T1000 (cell line): ENCODE measurements at places on chromosomes 7 and 10.

- no peak for DNase-seq
These were observed 207.3 kb upstream of the SORCS1 start for GRCh38 chr10:107371801-107372200.

DNA sequence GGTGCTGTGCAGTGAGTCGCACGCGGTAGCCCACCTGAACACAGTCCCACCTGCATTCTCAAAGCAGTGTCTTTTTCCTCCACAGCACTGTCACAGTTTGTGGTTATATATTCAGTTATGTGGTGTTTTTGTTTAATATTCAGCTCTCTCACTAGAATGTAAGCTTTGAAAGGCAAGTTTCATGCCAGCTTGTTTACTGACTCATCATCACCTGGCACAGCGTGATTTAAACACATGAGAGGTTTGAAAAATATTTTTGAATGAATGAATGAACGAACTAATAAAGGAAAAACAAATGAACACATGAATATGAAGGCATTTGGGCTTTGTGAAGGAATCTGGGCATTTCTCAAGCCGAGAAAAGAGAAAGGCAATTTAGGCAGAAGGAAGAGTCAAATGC lies 51.9 kb upstream of the TM9SF3 start:
- no peak for DNase-seq

DNA sequence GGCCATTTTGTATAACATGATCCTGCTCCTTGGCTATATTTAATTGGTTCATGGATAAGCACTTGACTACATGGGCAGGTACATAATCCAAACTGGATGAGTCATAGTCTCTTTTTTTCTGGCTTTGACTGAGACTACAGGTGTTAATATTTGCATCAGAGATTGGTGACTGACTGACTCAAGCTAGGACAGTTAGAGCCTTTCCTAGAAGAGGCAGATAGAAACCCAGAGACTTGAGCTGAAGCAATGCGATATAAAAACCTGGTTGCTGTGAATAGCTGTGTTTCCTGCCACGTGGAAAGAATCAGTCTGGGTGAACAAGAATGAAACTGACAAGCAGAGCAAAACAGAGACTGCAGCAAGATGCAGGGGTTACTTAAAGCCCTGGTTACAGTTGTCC lies 81.0 kb downstream of the SAMD9 start:
- DNase-seq = no peak

DNA sequence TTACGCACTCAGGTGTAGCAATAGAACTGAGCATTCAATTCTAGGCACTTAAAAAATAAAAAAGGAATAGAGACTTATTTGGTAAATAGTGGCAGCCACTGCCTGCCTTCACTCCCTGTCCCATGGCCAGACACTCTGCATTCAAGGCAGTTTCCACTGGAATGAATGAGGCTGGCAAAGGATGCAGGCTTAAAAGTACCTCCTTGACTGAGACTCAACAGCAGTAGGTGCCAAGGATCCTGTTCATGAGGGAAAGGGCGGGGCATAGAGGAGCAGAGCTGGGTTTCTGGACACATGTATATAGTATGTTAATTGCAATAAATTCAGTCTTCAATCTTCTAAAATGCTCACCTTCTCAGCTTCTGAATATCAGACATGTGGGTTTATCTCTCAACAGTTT lies 242.6 kb downstream of the PHF14 start:
- no peak for DNase-seq

DNA sequence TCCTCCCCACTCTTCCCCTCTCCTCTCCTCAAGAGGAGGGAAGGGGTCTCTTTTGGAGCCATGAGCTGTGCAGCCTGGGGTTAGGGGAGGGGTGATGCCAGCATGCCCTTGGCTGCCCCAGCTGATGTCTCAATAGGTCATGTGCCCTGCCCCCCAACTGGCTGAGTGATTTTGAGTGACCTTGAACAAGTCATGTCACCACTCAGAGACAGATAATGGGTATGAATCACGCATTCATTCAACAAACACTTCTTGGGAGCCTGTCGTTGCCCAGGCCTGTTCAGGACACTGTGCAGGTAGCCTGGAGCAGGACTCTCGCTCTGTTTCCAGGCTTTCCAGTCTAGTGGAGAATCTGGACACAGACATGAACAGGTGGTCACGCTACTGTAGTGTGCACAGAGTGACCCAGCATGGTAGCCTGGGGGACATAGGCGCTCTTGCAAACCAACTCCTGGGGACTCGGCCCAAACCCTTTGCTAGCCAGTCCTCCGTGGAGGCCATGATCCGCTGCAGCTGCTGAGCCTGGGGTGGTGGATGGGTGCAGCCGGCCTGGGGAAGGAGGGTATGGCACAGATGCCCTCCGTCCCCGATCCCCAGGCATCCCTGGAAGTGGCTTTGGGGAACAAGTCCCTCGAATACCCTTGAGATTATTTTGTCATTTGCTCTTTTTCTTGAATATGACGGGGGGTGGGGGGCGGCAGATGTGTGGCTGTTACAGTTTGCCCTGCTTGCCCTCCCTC lies 49.6 kb upstream of the PSAP start:
- DNase-seq = no peak

- no peak for DNase-seq
These were observed 52.2 kb downstream of the C10orf105 start for GRCh38 chr10:71667387-71667752.

GRCh38 chr10:73774637-73775036 lies 7.2 kb upstream of the CHCHD1 start:
- DNase-seq = no peak

- DNase-seq = no peak
These were observed 173.9 kb upstream of the ZMIZ1 start for GRCh38 chr10:78894841-78895195.

- DNase-seq = no peak
These were observed 147.1 kb upstream of the GHITM start for GRCh38 chr10:83991986-83992753.

- DNase-seq = no peak
These were observed 7.3 kb downstream of the LRRN3 start for GRCh38 chr7:111098011-111098925.

DNA sequence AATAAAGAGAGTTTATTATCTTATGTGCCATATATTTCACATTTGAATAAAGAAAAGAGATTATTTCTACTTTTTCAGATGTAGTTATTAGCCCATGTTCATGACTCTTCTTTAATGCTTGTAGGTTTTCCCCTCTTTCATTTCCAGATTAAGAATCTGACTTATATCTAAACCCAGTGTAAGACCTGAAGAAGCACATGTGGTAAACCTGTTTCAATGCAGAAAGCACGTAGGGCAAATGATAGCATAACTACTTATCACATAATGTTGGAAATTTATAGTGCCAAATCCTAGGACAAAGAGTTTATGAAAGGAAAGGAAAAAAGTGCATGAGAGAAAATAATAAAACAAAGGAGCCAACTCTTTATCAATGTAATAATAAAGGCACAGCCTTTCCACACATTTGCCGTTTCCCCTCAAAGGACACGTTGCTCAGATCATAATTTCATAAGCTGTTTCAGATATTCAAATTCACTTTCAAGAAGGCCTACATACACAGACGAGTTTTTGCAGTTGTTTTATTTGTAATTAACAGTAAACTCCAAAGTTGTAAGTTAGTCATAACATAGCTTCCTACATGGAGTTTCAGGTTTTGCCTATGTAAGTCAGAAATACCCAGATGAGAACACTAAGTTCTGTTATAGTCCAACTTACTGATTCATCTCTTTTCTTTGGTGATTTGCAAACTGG lies 88.8 kb upstream of the MDFIC start:
- no peak for DNase-seq

DNA sequence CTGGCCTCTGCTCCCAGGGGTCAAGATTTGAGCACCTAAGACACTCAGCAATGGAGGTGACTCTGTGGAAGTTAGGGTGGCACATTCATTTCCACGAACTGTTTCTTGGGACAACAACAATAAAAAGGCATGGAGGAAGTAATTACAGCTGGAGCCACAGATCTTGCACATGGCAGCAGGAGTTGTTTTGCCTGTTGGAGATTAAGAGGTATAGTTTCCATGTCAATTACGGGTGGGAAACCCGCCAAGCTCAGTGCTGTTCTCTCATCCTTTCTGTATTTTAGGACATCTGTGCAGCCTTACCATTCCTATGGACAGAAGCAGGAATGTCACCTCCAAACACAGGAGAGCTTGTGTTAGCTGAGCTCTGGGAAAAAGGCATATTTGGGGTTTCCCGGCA lies 201.2 kb downstream of the SNX10 start:
- DNase-seq = no peak

- DNase-seq = no peak
These were observed 263.1 kb downstream of the ELFN1 start for GRCh38 chr7:1933066-1933750.

DNA sequence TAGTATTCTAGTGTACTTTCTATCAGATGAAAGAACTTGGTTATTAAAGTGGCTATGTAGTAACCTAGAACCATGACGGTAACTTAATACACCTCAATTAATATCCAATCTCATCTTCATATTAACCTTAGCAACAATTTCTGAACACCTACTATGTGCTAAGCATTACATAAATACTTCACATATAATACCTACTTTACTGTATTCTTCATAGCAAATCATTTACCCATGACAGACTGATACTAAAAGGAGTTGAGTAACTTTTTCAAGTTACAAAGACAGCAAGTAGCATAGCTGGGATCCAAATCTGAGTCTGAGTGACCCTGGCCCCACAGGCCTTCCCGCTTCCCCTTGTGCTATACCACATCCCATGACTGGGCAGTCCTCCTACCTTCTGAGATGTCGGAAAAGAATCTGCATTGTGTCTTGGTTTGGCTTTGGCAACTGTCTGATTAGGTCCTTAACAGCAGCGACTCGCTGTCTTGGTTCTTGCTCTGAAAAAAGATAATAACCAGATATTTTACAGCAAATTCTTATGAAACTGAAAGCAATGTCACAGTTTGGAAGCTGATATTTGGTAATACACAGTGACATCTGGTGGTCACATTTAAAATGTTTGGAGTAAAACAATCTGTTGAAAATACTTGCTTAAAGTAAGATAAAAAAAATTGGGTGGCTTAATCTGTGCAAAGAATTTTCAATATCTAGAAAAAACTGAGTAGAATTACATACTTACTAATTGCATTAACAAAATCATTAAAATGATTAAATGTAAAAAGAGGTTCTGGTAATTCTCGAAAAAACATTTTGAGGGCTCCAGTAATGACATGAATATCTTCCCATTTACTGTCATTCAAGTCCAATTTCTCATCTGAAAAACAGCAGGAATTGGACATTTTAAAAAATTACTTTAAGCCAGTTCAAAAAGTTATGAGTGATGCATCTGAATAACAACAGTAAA lies 120.1 kb downstream of the ARHGAP12 start:
- DNase-seq = no peak

GRCh38 chr7:4015371-4015770 lies 666.7 kb upstream of the FOXK1 start:
- no peak for DNase-seq

DNA sequence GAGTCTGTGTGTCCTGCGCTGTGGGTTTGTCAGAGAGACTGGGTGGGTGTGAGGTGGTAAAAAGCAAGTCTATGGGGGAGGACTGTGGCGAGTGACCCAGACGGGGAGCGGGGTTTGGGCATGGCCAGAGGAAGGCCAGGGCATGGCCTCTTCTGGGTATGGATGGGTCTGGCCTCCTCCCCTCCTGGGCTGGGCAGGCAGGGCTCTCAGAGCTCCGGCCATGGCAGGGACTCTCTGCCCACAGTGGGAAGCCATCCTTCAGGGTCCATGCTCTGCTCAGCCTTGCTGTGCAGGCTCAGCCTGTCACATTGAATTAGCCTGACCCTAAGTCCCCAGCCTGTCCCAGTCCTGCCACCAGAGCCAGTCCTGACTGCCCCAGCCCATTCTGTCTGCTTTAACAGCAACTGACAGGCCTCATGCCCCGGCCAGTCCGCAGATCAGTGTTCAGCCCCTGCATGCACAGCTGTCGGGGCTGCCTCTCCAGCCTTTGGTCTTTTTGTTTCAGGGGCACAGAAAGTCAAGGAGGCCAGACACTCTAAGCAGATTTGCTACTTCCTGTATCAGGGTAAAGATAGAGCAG lies 7.9 kb downstream of the ANTXRL start:
- no peak for DNase-seq

DNA sequence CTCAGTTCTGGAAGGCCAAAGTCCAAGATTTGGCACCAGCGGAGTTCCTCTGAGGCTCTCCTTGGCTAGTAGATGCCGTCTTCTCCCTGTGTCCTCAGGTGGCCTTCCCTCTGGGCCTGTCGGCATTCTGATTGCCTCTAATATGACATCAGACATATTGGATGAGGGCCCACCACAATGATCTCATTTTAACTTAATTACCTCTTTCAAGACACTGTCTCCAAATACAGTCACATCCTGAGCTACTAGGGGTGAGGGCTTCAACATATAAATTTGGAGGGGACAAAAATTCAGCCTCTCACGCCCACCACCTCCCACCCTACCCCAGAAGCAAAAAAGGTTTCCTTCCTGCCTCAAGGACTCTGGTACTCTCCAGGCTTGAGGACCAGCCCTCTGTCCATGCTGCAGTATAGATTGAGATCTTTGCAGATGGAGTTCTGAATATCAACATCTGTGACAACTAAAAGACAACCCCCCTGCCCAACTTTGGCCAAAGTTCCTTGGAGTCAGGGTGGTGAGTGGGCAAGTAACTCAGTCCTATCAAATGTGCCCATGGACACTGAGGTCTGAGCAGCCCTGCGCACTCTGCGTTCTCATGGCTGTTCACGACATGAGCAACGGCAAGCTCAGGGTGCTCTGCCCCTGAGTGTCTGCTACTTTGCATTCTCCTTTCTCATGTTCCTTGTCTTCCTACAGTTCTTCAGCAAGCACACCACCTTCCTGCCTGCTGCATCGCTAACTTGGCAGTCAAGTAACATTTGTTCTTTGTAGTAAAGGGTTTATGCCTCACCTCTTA lies 11.5 kb downstream of the TMEM176B start:
- no peak for DNase-seq

DNA sequence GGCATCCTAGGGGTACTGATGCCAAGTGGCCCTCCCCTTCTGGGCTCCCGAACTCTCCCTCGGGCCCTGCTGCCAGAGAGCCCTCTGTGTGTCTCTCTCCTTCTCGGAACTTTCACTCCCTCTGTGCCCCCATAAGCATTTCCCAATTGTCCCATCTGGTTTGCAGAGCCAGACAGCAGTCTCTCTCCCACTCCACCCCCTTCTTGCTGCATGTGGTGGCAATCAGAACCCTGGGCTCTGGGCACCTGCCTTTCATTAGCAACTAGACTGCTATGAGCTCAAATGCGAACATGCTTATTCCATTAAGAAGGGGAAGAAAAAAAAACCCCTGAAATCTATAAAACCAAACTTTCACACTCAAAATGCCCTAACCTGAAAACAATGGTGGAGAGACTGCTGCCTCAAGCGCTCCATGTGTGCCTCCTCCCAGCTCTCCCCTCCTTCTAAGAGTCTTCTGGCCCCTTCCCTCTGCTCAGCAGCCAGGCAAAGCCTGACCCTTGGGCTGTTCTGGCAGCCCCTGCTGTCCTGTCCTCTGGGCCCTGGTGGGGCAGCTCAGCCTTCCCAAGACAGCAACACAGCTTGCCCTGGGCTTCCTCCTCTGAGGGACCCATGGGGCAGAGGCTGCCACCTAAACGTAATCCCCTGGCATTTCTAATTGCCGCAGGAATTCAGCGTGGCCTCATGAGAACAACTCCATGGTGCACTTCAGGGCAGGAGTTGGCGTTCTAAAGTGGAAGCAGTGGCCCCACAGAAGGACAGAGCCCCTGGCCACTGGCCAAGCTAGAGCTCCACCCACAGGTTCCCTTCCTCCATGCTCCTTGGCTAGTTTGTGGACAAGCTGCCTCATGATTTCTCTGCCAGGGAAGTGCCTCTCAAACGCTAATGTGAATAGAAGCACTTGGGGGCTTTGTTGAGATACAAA lies 415.4 kb downstream of the PLXNA4 start:
- no peak for DNase-seq
